ENCODE measurements at places on chromosomes 6 and 20.

- DNase-seq = no peak
These were observed 259.5 kb upstream of the JARID2 start for GRCh38 chr6:14986370-14986769.

GRCh38 chr6:91098006-91098405 lies 511.1 kb upstream of the MAP3K7 start:
- DNase-seq = no peak

GRCh38 chr6:2725999-2726567 lies 24.6 kb downstream of the MYLK4 start:
- DNase-seq = no peak

- DNase-seq = no peak
These were observed 46.5 kb downstream of the RRBP1 start for GRCh38 chr20:17635332-17636244.

- DNase-seq = no peak
These were observed 227.3 kb downstream of the TBX18 start for GRCh38 chr6:84536885-84537638.

- DNase-seq = no peak
These were observed 18.1 kb downstream of the NPEPL1 start for GRCh38 chr20:58710481-58711265.

DNA sequence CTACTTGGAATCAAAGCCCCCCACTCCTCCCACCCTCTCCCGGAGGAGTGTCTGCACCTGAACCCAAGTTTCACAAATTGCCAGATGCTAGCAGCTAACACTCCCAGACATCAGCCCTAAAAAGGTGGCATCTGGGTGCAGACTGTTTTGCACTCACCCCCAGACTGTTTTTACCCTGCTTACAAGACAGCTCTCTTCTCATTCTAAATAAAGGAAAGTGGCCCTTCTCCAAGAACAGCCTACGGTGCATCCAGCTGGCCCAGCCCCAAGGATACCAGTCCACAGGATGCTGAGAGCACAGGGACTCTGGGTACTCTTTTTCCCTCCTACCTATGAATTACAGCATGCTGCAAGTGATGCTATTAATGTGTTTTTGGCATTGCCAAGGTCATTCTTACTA lies 842.0 kb upstream of the FLRT3 start:
- no peak for DNase-seq

DNA sequence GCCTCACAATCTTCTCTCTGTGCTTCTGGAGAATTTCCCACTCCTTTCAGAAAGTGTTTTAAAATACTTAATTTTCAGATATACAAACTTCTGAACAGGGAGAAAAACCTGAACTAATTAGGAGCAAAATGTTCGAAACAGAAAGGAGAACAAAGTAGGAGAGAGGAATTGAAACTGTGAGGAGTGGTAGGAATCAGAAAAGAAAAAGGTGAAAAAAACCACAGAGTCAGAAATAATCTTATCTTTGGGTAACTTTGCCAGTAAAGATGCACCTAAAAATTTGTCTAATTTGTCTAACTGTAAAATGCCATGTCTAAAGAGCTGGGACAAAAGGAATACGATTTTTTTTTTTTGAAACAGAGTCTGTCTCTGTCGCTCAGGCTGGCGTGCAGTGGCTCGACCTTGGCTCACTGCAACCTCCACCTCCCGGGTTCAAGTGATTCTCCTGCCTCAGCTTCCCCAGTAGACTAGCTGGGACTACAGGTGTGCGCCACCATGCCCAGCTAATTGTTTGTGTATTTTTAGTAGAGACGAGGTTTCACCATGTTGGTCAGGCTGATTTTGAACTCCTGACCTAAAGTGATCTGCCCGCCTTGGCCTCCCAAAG lies 4.7 kb upstream of the RIPOR2 start:
- no peak for DNase-seq

DNA sequence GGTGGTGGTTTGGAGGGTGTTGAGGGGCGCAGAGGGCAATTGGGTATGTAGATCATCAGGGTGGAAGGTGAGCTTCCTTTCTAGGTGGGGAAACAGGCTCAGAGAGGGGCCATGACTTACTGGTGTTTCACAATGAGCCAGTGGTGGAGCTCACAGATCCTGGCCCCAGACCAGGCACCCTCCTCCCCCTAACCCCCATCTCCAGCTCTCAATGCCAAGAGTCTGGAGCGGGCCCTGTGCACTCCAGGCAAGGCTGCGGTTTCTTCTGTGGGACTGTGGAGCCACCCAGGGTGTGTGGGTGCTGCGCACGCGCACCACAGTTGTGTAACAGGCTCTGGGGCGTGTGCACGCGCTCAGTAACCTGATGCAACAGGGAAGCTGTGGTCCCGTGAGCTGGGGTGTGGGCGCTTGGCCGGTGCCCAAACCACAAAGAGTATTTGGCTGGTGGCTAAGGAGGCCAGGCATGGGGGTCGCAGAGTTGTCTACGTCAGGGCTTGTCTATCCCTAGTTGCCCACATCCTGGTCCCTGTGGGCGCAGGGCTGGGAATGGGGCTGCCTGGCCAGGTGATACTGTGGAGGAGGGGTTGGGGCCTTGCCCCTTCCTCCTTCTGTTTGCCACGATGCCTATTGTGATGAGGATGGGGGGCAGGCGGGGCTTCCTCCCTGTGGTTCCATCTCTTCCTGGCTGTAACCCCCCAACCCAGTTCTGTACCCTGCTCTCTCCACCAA lies 37.5 kb upstream of the MRPS18A start:
- DNase-seq = peak; percentile 94

- peak; percentile 12 for DNase-seq
These were observed 625 bp upstream of the ECHDC1 start for GRCh38 chr6:127343809-127344659.

GRCh38 chr6:128161839-128162238 lies 261.0 kb upstream of the THEMIS start:
- DNase-seq = no peak

- DNase-seq = no peak
These were observed 9.8 kb upstream of the DEF6 start for GRCh38 chr6:35287671-35288396.

- DNase-seq = peak; percentile 57
These were observed 27.5 kb upstream of the TAF8 start for GRCh38 chr6:42022755-42023384.

DNA sequence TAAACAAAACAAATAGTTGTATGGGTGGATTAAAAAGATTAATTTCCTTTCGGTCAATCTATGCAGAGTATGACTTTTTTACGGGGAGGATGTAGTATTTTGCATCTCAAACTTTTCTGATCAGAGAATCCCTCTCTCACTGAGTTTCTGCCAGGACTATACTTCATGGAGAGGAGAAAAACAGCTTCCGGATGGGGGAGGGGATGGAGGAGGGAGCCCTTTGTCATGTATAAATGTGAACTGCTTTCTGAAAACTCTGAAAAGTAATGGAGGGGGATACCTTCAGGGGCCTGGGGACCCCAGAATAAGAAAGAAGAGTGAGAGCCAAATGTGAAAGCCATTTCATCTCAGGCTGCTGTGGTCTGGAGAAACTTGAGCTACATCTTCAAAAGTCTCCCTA lies 173.1 kb upstream of the KCNK16 start:
- DNase-seq = no peak

GRCh38 chr6:112221561-112221960 lies 32.8 kb downstream of the LAMA4 start:
- no peak for DNase-seq

DNA sequence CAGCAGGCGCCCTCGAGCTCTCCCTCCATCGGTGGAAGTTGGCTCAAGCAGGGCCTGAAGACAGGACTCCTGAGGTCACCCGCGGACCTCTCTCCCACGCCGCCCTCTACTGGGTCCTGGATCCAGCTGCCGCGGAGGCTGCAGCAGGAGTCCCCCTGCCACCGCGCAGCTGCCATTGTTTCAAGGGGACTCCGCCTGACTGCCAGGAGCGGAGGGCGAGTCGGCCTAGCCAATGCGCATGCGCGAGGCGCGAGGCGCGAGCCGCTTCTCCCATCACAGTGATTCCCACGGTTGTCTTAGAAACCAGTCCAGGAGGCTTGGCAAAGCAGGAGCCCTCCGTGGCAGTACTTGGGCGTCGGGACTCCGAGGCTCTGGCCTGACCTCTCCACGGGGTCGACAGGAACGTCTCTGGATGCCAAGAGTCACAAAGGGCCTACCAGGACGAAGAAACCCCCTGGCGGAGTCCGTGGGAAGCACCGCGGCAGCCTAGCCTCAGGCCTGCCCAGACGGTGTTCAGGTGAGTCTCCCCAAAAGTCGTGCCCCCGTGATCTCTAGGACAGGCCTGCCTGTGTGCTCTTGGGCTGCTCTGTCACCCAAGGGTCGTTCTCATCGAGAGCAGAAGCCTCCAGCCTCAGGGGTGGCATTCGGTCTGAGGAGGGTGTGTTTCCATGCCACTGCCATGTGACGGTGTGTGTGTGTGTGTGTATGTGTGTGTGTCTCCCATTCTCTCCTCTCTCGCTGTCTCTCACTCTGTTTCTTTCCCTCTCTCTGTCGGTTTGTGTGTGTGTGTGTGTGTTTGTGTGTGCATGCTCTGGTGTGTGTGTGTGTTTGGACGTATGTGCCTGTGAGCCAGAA lies 290.6 kb upstream of the ZNF337 start:
- peak; percentile 67 for DNase-seq

DNA sequence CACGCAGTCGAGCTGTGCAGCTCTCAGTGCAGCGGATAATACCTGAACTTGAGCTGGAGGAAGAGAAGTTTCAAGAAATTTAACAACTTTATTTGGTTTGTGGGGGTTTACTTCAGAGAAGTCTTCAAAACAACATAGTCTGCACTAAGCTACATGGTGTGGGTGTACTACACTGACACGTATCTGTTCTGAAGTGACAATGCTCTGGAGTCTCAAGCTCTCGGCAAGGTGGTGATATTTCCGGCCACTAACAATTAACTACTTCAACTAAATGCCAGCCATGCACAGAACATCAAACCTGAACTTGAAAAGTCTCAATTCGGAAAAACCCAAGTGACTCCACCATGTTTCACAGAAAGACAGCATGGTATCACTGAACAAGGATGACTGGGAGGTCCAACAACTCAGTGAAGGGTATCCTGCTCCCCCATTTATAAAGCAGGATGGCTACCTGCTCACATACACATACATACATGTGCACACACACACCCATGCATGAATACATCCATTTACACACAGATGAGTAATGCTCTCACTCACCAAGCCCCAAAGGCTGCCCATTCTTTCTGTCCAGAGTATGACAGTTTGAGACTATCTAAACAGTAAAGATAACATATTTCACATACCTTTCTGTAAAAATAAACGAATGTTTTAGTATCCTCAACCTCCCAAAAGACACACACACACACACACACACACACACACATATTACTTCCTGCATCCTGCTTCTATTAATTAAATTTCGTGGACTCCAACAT lies 15.4 kb upstream of the ANKRD60 start:
- no peak for DNase-seq

- no peak for DNase-seq
These were observed 363.8 kb downstream of the PRKN start for GRCh38 chr6:162363757-162364156.

- DNase-seq = no peak
These were observed 203.9 kb downstream of the HAO1 start for GRCh38 chr20:7736336-7736735.

DNA sequence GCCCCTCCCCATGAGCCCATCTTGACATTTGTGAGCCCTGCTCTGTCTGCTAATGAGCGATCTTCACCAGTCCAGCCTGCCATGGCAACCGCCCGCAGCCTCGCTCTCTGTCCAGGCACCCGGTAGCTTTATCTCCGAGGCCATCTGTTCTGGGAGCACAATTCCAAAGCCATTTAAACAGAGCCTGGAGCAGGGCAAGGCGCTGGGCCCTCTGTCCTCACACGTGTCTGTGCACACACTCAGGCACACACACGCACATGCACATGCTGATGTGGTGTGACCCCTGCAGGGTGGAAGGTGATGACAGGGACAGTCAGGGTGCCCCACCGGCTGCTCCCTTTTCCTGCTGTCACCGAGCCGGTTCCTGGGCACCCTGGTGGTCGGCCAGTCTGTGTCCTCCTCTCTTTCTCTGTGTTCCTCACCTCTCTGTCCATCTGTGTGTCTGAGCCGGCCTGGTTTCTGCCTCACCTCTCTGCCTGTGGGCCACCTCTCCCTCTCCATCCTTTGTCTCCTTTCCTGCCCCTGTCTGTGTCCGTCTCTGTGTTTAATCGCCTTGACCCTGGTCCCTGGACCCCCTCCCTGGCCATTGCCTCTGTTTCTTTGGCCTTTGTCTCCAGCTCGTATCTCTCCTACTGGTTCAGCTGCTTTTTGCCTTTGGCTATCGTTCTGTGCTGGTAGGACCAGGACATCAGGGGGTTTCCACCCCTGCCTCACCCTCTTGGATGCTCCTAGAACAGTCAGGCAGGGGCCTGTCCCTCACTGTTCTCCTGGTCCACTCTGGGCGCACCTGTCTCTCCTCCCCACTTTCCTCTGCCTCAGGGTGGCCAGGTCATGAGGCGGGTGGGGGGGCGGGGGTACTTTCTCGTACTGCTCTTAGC lies 8.8 kb upstream of the MYT1 start:
- no peak for DNase-seq

DNA sequence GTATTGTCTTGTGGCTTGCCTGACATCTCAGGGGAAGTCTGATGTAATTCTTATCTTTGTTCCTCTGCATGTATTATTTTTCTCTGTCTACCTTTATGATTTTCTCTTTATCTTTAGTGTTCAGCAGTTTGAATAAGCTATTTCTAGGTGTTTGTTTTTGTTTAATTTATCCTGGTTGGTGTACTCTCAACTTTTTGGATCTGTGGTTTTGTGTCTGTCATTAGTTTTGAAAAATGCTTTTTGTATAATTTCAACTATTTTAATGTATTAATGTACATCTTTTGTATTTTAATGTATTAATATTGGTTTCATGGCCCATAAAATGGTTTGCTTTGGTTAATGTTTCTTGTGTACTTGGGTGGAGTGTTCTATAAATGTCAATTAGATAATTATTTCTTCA lies 15.9 kb upstream of the APCDD1L start:
- DNase-seq = no peak

DNA sequence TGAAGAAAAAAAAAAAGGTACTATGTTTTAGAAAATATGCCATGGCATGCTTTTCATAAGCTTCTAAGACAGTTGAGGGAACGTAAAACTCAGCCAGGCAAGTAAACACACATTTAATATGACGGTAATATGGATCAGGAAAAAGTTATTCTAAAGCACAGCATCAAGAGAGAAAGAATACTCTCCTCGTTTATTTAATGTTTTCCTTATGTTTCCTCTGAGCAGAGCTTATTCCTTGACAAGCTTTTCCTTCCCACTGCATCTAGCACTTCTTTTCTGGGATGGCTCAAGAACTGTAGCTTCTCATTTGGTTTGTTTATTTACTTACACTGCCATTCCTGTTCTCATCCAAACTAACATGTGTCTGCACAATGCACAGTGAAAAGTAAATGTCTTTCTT lies 2.7 kb upstream of the RSPO3 start:
- DNase-seq = no peak

DNA sequence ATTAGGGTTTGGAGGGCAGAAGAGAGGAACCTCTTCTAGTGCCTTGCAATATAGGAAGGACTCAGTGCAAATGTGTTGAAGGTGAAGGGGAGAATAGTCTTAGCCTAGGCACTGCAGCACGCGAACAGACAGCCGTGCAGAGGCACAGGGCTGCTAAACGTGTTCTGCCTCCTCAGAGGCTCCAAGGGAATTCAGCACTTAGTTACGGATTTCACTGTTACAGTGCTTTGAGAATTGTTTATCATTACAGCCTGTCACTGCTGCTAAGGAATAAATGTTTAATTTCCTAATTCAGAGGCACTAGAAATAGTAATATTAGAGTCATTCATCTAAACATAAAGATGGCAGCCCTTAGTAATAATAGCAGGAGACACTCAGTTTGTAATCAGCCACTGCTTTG lies 116.4 kb upstream of the SLC22A16 start:
- no peak for DNase-seq

- no peak for DNase-seq
These were observed 112.4 kb upstream of the ZNF217 start for GRCh38 chr20:53706008-53706465.

Data from activated CD8-positive, alpha-beta T cell treated with anti-CD3 and anti-CD28 coated beads for 36 hours (primary cell).